ENCODE measurements at places on chromosomes 16 and 17. TPM values are rescaled to one million over a fixed set of nuclear protein-coding genes. Genes with fewer than 3 reads are reported as not detected.

GRCh38 chr17:72479113-72479512 lies 358.3 kb downstream of the SOX9 start:
- H3K4me3 ChIP-seq: no peak overlapping the region
- H3K27me3 ChIP-seq: no peaks in the 10 kb centered on the region
- H3K36me3 ChIP-seq: no peaks in the 10 kb centered on the region
- no peak overlapping the region for H3K27ac ChIP-seq

DNA sequence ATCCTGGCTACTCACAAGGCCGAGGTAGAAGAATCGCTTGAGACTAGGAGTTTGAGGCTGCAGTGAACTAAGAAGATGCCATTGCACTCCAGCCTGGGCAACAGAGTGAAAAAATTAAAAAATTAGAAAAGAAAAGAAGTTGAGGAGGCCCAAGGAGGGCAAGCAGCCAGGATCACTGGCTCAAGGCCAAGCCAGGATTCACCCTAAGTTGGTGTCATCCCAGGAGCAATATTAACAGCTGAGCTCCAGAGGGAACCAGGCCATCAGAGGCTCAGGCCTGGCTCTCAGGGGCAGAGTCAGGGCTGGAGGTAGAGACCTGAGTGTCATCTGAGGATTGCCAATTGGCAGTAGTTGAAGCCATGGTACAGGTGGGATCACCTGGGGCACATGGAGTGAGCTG lies 20.7 kb downstream of the DRC3 start:
- DNase-seq: no peak
- peaks cover 5% of the 10 kb centered on the region for H3K36me3 ChIP-seq
- no peak overlapping the region for H3K4me3 ChIP-seq
- H3K4me1 ChIP-seq: no peaks in the 10 kb centered on the region
- no peak overlapping the region for H3K27ac ChIP-seq
- no peaks in the 10 kb centered on the region for H3K27me3 ChIP-seq

GRCh38 chr17:44918006-44918405 lies 2.7 kb upstream of the GFAP start:
- peaks cover 25% of the 10 kb centered on the region for H3K4me1 ChIP-seq
- no peaks in the 10 kb centered on the region for H3K36me3 ChIP-seq
- no peaks in the 10 kb centered on the region for H3K27me3 ChIP-seq
- no peak for DNase-seq

The KRT28 gene
- not detected for total RNA-seq
